HCEC 1CT (cell line): ENCODE measurements at places on chromosomes 1 and 21.

GRCh38 chr21:41767606-41768436 lies 969 bp upstream of the RIPK4 start:
- DNase-seq, result no peak

GRCh38 chr1:231786126-231786525 lies 159.5 kb downstream of the DISC1 start:
- no peak for DNase-seq

DNA sequence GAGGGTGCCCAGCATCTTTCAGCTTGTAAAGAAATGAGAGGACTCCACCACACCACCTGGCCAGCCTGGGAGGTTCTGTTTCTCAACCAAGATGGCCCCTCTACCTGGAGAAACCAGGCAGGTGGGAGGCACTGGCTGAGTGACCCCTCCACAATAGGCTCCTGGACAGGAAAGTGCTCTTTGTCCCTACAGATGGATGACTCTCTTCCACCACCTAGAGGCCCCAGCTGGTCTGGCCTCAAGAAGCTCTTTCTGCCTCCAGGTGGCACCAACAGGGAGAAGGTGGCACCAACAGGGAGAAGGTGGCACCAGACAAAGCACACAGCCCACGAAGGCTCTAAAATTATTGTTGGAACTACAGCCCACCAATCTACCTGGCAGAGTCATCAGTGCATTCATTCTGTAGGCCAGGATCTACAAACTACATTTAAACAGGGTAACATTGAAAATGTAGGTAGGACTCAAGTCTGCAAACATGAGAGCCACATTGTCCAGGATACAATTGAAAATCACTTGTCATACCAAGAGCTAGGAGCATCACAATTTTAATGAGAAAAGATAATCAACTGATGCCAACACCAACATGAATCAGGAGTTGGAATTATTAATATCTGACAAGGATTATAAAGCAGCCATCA lies 14.4 kb downstream of the TMPRSS3 start:
- DNase-seq, result no peak

GRCh38 chr1:166819974-166820373 lies 19.3 kb upstream of the POGK start:
- no peak for DNase-seq

DNA sequence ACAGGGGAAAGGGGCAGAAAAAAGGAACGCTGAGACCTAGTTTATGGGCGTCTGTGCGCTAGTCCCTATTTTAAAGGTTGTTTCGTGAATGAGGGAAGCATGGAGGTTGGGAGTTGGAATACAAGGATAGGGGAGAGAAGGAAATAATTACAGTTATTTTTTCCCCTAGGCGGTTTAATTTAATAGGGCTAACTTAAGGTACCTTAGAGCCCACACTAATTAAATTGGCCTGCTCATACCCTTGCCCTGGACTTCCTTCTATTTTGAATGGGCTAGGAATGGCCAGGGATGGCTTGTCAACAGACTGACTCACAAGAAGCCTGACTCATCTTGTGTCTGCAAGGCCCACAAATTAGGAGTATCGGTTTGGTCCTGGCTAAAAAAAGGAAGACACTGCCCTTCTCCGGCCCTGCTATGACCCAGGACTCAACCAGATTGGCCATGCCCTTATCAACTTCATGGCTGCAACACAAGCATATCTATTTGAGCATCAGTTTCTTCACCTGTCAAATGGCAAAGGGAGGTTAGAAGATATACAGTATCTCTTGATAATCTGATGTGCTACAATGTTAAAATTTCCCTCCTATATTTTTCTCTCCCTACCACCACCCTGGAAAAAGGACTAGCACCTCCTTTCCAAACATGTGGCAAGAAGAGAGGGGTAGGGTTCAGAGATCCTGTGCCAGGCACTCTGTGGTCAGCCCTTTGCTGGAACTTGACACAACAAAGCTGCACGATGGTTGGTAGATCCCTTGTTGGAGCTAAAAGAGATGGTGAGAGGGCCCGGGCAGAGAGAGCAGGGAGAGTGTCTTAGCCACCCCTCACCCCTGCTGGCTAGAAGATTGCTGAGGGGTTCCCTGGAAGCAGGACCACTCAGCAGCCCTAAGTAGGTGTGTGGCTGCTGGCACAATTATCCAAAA lies 2.2 kb upstream of the SSBP3 start:
- peak; percentile 87 for DNase-seq

DNA sequence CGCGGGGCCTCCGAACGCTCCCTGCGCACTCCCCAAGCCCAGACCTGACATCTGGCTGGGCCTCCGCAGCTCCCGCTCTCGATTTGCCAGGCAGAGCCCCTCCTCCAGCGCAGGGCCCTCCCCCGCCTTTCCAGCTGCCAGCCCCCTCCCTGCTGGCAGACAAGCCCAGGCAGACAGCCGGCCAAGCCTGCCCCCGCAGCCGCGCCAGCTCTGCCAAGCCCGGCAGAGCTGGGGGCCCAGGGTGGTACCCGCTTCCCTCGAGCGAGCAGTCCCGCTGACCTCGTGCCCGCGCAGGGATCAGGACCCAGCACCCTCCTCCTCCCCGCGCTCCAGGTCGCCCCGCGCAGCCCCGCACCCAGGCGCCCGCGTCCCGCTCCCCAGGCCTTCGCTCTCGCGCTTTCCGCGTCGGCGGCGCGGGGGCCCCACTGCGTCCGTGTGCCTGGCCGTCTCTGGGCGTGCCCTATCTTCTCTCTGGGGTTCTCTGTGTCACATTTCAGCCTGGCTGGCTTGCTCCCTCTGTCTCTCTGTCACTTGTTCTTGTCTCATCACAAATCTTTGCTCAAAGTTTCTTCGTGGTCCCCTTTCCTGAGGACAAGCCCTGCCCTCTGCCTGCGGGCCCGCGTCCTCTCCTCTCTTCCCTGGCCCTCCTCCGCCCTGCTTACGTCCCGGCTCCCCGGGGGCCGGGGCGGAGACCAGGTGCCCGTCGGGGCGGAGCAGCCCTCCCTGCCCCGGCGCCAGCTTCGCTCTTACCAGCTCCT lies 580 bp downstream of the INKA2 start:
- DNase-seq, result peak; percentile 54

DNA sequence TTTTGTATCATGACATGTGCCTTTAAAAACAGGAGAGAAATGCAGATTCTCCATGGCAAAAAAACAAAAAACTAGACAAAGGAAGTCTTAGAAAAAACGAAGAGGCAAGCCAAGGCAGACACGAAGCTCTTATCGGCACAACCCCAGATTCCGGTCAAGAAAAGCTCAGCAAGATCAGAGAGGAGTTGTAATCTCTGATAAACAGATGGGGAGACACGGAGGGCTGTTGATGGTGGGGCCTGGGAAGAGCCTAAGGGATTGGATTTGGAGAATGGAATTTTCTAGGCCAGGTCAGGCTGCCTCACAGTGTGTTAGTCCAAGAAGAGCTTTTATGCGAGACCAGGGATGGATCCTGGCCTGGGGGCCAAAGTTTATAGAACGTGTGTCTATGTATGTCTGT lies 96.2 kb upstream of the AKT3 start:
- DNase-seq, result no peak

DNA sequence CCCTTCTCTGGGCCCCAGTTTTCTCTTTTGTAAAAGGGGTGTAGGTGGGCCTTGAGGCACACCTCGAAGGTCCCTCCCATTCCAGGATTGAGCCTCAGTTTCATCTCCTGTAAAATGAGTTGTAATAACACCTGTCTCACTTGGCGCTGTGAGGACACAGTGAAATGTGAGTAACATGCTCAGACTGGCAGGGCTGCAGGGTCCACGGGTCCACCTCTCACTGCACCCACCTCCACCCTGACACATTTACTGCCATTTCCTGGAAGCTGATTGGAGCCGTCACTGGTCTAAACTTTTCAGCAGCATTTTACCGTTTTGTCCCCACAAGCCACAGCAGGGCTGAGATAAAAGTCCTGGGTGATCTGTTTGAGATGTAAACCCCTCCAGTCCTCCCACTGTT lies 398.0 kb downstream of the PTPRU start:
- no peak for DNase-seq

GRCh38 chr1:116278541-116278866 lies 94.5 kb upstream of the ATP1A1 start:
- no peak for DNase-seq

- peak; percentile 77 for DNase-seq
These were observed 139.9 kb downstream of the CLIC6 start for GRCh38 chr21:34808569-34809204.

DNA sequence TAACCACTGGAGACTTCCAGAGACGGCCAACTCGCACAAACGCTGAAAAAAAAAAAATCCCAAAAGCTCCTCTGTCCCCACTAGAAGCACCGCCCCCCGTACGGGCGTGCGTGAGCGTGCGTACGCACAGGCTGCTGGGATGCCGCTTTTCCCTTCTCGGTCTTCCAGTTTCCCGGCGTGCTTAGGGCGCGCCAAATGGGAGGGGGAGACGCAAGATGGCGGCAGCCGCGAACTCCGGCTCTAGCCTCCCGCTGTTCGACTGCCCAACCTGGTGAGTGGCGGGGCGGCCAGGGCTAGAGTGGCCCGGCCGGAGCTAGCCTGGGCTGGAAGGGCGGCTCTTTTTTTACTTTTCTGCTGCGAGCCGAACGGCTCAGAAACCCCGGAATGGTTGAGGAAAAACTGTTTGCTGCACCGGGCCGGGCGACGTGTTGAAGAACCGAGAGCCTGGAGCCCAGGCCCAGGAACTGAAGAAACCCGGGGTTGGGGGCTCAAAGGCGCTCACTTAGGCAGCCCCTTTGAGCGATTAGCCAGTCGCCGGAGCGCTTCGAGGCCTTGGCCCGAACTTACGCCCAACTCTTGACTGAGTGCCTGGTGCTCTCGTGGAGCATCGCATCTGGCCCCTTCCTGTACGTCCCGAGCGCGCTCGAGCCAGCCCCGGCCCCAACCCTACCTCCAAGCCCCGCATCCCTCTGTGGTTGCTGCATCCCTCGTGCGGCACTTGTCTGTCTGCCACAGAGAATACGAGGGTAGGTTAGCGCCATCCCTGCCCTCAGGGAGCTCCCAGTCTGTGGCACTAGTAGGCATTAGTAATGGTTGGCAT lies at the start of gene PPP1R8:
Gene PPP1R8 (plus strand): TSS at position 162 of the 820 bp plus-strand sequence. CDS start 54 bp downstream, at position 216.
- peak; percentile 97 for DNase-seq

- no peak for DNase-seq
These were observed 100.0 kb upstream of the SLC44A3 start for GRCh38 chr1:94719926-94720793.

DNA sequence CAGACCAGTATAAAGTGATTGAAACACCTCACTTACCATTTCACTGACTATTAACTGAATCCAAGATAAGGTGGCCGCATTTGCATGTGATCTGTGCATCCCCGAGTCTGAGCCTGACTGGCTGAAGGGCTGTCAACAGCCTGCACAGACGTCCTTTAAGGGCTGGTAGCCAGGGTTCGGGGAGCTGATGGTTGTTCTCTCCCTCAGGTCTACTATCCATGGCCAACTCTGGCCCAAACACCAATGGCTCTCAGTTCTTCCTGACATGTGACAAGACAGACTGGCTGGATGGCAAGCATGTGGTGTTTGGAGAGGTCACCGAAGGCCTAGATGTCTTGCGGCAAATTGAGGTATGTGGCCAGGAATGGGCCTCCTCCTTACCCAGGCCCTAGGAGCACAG lies 14.0 kb downstream of the PPIE start:
- no peak for DNase-seq

GRCh38 chr1:210801501-210801900 lies 332.4 kb downstream of the KCNH1 start:
- no peak for DNase-seq
